ENCODE measurements at places on chromosomes 16 and 17.

DNA sequence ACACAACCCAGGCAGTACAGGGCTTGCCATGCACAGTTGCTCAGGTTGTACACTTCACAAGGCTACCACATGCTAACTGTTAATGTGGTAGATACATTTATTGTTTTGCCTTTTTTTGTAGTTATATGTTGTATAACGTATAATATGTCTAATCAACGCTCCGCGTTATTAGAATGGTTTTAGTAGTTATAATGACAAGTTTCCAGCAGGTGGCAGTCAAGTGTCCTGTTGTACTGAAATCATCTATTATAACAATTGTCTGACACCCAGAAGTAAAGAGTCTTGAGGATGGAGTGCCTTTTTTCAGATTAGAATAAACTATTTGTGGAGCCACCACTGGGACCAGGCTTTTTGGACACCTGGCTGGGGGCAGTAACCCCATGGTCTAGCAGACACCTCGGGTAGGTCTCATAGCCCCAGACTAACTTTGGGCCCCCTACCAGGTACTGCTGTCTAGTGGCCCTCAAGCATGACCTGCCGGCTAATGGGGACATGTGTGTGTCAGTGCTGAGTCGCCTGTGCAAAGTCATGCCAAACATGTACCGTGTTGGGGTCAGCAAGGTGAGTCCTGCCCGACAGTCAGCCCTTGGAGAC lies 32.8 kb downstream of the MYO15A start:
- peak; percentile 85 for DNase-seq

DNA sequence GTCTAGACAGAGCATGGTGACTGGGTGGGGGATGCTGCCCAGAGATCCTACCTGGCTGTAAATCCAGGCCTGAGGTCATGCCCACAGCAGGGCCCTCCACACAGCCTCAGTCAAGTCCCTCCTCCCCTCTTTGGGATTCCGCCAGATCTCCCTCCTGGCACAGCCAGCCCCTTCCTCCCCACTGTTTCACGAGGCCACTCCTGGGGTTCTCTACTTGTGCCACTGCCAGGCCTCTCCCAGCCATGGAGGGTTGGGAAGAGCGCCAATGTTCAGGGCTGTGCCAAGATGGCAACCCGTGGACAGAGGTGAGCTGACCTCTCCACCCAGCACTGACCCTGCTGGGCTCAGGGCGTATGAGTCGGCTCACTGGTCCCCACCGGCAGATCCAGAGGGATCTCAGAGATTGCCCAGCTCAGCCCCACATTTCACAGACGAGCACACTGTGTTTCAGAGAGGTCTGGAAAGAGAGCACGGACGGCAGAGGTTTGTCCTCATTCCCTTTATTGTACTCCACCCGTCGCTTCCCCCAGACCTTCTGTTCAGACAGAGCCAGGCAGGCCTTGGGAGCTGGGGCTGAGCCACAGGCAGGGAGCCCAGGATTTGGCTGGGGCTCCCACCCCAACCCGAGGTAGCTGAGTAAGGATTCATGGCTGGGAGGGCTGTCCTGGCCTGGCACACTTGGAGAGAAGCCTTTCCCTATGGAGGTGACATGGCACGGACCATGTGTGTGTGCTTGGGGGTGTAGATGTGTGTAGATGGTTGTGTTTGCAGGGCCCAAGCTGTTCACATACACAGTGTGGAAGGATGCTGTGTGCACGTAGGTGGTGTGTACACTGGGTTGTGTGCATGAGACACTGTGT lies 3.5 kb upstream of the CAMKK1 start:
- no peak for DNase-seq

- DNase-seq, result peak; percentile 88
Measured at GRCh38 chr16:30758988-30759491, 2.8 kb downstream of the CFAP119 start.

- DNase-seq, result no peak
Measured at GRCh38 chr16:2308089-2308962, 32.2 kb downstream of the ABCA3 start.

- DNase-seq, result no peak
Measured at GRCh38 chr17:15245054-15245453, 20.1 kb downstream of the PMP22 start.

- DNase-seq, result no peak
Measured at GRCh38 chr16:19916064-19916463, 31.4 kb upstream of the GPRC5B start.

- no peak for DNase-seq
Measured at GRCh38 chr17:62860962-62861873, 53.1 kb upstream of the MARCHF10 start.

GRCh38 chr17:37406635-37407461 lies at the start of the genes ACACA and TADA2A:
Gene ACACA (minus strand): TSS chr17:37406836. CDS start chr17:37406299, 537 bp downstream.
Gene TADA2A (plus strand): TSS chr17:37406886. CDS start chr17:37411366, 4,480 bp downstream.
- peak; percentile 95 for DNase-seq

DNA sequence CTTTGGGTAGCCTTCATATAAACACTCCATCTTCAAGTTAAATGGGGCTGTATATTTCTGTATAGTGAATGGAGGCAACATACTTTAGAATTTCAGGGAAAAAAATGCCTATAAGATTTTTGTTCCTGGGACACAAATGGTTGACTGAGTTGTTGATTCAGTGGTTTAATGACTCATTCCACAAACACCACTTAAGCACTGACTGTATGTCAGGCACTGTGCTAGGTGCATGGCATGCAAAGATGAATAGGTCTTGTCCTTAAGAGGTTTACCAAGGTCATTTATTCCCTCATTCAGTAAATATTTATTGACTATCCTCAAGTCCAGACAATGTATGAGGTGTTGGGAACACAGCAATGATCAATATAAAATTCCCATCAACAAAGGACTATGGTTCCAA lies 417.1 kb downstream of the CA10 start:
- DNase-seq, result no peak

- peak; percentile 64 for DNase-seq
Measured at GRCh38 chr16:6081320-6081976, 983.9 kb upstream of the EEF2KMT start.

- no peak for DNase-seq
Measured at GRCh38 chr16:47886631-47887415, 269.0 kb downstream of the ABCC12 start.

GRCh38 chr16:3074860-3075522 lies 9.6 kb downstream of the IL32 start:
- DNase-seq, result peak; percentile 93

GRCh38 chr17:56929362-56929969 lies 15.6 kb upstream of the TRIM25 start:
- DNase-seq, result peak; percentile 40
